ENCODE measurements at places on chromosomes 4 and X.

GRCh38 chr4:112110059-112110425 lies 35.2 kb upstream of the FAM241A start:
- DNase-seq, result no peak

- DNase-seq, result no peak
Observed at GRCh38 chr4:159776961-159777360, 674.1 kb downstream of the RAPGEF2 start.

- DNase-seq, result no peak
Observed at GRCh38 chrX:78710171-78710570, 37.3 kb upstream of the LPAR4 start.

- DNase-seq, result no peak
Observed at GRCh38 chr4:141571362-141571761, 65.0 kb upstream of the IL15 start.

- no peak for DNase-seq
Observed at GRCh38 chrX:1464041-1464970, 11.6 kb upstream of the ASMTL start.

- DNase-seq, result no peak
Observed at GRCh38 chr4:3313556-3314228, 20.9 kb downstream of the RGS12 start.

GRCh38 chr4:98517218-98518021 lies 141.0 kb downstream of the TSPAN5 start:
- no peak for DNase-seq

DNA sequence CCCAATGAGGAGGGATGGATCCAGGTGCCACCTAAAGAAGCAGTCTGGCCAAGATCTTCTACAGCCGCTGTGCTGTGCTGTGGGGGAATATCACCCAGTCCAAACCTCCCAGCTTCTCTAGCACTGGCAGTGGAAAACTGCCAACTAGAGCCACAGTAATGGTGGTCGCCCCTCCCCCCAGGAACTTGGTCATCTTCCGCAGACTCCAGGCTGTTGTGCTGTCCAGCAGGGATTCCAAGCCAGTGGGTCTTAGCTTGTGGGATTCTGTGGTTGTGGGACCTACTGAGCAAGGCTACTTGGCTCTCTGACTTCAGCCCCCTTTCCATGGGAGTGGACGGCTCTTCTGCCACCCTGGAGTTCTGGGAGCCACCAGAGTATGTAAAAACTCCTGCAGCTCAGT lies 18.2 kb downstream of the GPRASP1 start:
- DNase-seq, result no peak

DNA sequence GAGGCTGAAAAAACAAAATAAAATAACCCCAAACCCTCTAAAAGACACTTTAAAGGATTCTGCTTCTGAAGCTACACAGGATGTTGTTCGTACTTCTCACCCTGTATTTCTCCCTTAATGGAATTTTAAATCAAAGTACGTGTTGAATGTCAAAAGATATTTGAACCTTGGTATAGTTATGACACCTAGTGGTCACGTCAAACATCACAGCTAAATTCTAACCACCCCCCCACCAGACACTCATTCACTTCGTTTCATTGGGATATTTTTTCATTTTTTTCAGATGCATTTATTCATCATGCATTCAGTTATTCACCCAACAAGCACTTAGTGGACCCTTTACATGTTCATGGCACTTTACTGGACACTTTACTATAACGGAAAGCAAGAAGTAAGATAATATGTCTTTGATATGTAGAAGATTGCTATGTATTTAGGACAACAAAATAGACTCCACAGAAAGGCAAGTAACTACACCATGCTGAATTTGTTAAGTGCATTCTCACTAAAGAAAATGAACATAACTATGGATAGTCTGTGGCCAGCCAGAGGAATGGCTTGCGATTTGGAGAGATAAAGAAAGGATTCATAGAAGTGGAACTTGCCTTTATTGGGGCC lies 62.5 kb upstream of the GPR174 start:
- no peak for DNase-seq

DNA sequence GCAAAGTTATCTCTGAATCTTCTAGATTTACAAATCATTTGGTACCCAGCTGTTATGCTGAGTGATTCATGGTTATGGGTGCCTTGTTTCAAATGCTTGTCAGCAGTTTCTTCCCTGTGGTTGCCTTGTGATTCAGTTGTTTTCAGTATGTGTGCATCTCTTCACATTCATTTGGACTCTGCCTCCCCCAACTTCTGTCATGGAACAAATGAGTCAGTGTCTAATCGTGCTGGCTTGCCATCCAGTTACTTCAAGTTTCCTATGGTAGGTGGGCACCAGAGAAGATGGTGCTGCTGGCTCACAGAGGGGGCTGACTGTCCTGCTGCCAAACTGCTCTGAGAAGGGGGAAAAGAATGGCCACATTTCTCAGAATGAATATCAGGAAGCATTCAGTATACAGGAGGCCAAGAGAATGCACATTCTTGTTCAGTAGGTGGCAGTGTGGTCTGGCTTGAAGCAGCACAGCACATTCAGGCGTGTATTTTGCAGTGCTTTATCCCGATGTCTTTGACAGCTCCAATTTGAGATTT lies 260.9 kb downstream of the GLUD2 start:
- no peak for DNase-seq

DNA sequence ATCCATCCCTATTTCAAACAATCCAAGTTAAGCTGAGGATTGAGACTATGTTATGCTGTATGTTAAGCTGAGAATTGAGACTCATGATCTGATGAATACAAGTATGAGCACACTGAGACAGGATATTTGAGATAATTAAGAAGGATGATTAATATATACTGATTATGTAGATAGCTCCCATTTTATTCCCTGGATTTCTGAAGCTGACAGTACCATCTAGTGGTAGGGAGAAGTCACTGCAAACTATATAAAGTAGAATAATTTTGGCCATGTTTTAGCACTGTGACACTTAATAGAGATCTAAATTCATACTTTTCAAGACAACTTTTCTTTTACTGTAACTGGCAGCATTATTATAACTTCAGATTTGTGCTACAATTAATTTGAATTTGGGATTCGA lies 63.8 kb upstream of the HPRT1 start:
- DNase-seq, result no peak

DNA sequence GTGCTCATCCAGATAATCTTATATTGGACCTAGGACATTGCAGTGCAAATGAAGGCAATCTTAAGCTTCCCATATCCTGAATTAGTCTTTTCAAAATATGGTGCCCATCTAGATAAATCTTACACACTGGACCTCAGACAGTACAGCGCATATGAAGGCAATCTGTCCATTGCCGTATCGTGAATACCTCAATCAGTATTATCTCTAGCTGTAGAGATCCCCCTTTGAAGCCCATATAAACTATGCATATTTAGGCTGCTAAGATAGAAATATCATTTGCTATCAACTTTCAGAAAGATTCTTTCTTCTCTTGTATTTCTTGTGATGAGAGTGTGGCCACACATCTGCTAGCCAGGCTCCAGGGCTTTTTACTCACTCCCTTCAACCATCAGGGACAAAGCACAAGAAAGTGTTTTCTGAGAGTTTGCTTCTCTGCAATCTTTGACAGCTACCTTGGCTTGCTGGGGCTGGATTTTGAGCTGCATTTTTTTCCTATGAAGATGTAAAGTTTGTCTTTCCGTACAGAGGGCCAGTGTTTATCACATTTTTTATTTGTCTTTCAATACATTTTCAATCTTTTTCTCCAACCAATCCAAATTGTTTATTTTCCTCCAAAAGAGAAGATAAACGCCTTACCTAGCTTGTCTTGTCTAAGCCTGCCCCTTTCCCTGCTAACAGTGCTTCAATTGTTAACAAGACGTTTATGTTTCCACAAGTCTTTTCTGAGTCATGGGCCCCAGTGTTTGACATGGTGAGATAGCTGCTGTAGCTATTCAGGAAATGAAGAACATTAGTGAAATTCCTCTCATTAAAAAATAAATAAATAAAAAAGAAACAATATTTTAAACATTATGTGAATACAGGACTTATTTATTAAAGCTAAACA lies 57.6 kb upstream of the FAT1 start:
- DNase-seq, result no peak

- DNase-seq, result no peak
Observed at GRCh38 chrX:53028678-53029077, 19.9 kb upstream of the GPR173 start.

DNA sequence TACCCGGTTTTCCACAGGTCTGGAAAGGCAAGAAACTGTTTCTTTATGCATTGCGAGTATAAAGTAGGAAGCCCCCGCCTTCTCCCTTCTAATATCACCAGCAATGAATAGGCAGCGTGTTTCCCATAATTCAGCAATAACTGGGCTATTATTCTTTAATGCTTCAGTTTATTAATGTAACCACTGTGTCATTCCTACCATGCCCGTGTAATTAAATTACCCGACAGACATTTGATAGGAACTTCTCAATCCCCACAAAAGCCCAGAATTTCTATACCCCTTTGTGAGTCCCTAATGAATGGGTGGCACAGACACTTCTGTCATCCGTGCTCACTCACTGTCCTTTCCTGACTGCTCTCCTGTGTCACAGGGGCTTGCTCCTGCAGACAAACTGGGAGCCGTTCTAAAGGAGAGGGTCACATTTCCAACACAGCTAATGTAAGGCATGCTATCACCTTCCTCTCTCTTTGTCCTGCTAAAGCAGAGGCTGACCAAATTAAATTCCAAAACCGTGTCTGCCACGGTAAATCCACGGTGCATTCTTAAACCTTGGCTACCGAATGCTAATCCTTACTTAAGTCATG lies 108.5 kb upstream of the MID1 start:
- DNase-seq, result no peak

GRCh38 chrX:110755061-110755460 lies 40.6 kb downstream of the CHRDL1 start:
- no peak for DNase-seq

DNA sequence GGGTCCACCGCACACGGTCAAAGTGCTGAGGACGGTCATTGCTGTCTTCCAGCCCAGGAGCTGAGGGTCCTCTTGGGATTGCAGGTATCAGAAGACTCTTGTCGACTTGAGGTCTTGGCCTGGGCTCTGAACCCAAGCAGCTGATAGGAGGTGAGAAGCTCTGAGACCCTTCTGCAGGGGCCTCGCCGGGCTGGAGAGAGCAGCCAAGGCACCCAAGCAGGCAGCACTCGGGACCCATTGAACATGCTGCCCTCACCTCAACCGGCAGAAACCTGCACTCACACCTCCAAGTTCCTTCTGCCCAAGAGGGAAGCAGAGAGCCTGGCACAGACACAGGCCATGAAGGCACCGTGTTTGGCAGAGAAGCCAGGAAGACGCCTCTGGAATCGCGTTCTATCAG lies 34.1 kb downstream of the PDHA1 start:
- no peak for DNase-seq

GRCh38 chr4:89640620-89641366 lies 196.2 kb downstream of the SNCA start:
- DNase-seq, result no peak

- no peak for DNase-seq
Observed at GRCh38 chr4:96352051-96352517, 512.2 kb downstream of the PDHA2 start.

- DNase-seq, result no peak
Observed at GRCh38 chr4:23323436-23323835, 566.4 kb downstream of the PPARGC1A start.

DNA sequence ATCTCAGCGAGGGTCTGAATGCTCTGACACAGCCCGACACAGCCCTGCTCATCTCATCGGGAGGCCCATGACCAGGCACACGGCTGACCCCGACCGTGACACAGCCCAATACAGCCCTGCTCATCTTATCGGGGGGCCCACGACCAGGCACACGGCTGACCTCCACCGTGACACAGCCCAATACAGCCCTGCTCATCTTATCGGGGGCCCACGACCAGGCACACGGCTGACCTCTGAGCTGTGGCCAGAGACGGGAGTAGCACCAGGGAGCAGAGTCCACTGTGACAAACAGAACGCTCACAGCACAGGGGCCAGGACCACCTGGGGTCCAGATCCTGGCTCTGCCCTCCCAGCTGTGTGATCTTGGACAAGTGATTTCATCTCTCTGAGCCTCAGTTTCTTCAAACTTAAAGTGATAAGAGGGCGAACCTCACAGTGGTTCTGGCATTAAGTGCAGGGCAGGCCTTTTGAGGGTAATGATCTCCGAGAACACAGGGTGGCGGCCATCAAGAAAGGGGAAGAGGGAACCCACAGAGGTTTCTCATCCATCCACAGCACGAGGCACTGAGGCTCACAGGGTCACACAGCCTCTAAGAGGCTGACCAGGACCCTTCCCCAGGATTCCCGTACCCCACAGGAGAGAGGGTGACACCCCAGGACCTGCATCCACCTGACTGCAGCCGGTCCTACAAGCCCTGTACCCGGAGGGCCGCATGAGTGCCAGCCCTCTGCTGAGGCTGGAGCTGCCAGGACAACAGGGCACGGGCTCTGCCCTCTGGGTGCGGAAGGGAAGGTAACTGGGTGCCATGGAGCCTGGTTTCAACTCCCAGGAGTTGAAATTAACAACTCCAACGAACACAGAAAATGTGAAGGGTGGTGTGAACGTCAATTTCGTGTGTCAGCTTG lies 60.1 kb downstream of the WFS1 start:
- no peak for DNase-seq

DNA sequence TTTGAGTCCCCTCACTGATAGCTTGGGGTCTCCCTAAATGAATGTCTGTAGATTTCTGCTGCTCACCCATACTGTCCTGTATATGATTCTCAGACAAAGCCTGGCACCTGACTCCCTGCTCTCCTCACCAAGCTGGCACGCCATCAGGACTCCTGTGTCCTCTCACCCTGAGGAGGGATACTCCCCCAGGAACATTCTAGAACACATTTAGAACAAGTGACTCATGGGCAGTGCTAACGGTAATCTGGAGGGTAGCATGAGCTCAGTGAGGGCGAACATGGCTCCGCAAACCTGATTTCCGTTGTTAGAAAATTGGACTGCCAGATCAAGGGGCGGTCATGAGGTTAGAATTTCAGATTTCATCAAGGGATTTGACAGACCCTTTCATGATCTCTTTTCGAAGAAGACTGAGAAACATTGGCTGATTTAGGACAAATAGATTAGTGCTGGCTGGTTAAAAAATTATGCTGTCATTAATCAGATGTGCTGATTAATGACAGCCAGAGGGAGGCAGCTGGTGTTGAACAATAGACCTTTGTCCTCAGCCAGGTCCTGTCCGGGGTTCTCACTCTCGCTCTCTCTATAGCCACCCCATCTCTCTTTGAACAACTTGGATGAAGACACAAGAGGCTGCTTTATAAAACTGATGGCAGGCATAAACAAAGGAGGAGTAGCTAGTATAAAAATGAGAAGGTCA lies 244.3 kb downstream of the PTTG2 start:
- no peak for DNase-seq

DNA sequence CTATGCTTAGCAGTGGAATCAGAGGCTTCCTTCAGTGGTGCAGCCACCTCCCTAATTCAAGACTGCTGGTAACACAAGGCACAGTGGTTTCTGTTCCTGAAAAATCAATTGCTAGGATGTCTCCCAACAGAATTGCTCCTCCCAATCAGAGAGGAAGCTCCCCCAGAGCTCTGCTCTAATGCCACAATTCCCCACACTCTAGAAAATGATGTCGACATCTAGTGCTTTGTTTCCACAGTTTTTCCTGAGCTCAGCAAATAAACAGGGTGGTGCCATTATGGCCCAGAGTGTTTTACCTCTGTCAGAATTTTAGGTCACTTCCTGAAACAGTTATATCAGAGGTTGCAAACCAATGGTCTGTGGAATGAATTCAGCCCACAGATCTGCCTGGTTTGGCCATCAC lies 24.7 kb downstream of the TAB3 start:
- DNase-seq, result no peak

GRCh38 chr4:174255374-174255773 lies 28.1 kb downstream of the FBXO8 start:
- DNase-seq, result no peak

Measured in NCI-H2107 (cell line).